Fibroblast of skin of abdomen (primary cell): ENCODE measurements at places on chromosomes 2 and 18.
A peak's percentile ranks its signal among the peaks of the same experiment; 100 is the strongest.

DNA sequence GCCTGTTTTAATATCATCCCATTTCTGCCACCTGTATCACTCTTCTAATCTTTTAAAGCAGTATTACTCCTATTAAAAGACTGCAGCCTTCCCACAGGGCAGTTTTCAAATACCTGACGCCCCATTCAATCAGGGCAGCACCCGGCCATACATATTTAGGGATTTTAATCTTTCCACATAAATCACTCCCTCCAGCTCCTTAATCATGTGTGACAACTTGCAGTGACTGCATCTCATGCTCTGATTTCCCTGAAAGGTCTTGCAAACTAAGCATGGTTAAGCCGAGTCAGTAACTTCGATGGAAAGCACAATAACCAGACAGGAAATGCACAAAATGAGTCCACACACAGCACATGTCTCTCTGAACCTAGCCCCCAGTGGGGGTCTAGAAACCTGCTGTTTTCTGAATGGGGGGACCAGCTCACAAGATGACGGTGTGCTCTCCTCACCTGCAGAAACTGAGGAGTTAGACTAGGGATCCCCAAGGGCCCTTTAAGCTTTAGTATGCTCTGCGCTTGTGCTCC lies 116.9 kb upstream of the CREB1 start:
- no peak for DNase-seq

GRCh38 chr2:173399229-173399628 lies 44.6 kb downstream of the CDCA7 start:
- no peak for DNase-seq

DNA sequence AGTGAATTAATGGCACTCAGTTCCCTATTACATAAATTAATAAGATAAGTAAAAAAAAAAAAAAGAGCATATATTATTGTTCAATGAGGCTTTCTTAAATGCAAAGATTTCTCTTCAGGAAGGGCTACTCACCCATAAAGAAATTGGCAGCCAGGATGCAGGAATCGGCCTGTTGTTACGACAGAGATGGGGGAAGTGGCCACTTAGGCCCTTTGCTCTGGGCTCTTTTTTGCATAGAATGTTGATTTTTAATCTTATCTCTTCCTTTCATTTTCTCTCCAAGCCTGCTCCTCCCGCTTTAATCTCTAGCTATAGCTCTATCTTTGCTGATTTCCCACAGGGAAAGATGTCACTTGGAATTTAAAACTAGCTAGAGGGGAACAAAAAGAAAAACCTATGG lies 391.8 kb upstream of the CRIM1 start:
- DNase-seq = no peak

DNA sequence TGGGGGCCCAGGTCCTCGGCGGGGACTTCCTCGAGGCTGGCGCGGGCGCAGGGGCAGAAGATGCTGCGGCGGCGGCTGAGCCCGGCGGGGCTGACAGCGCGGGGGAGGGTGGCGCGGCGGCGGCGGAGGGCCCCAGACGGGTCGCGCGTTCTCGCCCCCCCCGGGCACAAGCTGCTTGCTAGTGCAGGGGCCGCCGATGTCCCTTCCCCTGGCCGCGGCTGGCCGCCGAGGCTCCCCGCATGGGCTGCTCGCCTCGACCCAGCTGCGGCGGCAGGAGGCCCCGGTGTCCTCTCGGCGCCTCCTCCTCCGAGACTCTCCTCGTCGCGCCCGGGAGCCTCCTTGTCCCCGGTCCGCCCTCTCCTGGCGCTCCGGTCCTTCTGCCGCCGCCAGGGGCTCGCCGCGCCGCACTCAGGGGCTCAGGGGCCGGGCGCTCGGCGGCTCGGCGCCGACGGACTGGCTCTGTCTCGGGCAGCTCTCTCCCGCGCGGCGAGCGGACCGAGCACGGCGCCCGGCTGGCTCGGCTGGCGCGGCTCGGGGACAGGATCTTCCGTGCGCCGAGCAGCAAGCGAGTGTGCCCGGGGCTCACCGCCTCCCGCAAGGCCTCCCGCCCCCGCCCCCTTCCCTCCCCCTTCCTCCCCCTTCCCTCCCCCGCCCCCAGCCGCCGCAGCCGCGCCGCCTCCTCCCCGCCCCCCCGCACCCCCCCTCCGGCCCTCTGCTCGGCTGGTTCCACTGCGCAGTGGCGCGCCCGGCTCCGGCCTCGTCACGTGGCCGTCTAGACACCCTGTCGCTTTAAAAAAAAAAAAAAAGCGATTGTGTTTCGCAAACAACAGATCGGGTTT lies 902 bp upstream of the SMAD7 start:
- DNase-seq = peak; percentile 96

DNA sequence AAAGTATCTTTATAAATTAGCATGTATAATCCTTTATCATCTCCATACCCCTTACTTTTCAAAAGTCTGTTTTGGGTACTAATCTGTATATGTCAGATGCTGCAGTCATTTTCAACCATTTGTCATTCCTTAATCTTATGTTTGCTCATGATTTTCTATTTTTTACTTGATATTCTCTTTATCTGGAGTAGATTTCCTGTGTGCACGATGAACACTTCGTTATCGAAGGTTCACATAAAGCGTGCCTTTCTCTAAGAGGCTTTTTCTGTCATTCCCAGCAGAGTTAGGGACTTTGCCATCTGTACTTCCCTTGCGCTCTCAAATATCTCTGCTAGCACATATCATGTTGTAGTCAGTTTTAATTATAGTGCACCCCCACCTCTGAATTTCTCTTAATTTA lies 123.2 kb downstream of the BIRC6 start:
- no peak for DNase-seq

- DNase-seq = no peak
These were observed 4.5 kb upstream of the BCL2L11 start for GRCh38 chr2:111116011-111116746.

DNA sequence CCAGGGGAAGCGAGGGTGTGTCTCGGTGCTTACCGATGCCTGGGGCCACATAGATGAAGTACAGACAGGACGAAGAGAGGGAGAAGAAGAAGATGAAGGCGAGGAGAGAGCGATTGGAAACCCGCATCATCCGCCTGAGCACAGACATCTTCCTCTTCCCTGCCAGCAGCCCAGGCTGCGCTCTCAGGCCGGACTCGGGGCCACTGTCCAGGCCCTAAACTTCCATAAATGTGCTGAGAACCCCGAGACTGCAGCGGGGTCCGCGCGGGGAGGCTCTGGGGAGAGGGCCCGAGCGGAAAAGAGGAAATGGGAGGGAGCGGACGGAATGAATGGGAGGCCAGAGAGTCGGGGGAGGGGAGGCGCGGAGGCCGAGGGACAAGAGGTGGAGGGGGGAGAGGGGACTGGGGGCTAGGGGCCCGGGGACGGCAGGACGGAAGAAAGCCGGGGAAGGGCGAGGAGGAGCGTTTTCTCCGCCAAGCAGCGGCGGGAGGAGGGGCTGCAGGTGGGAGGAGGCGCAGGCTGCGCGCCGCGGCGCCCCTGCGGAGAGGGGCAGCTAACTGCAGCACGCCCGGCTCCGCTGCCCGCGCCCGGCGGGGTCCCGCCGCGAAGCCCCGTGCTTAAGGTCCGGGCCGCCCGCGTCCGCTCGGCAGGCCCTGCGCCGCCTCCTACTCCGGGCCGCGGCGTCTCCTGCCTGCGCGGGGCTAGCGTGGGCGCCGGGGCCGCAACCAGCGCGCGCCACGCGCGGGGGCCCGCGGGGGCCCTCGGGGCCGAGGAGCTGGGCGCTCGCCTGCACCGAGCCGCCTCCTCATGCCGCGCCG lies at the start of gene B4GALT6:
Gene B4GALT6 (minus strand): TSS at position 303 of the 818 bp plus-strand sequence. CDS start 155 bp downstream, at position 148.
- DNase-seq = peak; percentile 23

DNA sequence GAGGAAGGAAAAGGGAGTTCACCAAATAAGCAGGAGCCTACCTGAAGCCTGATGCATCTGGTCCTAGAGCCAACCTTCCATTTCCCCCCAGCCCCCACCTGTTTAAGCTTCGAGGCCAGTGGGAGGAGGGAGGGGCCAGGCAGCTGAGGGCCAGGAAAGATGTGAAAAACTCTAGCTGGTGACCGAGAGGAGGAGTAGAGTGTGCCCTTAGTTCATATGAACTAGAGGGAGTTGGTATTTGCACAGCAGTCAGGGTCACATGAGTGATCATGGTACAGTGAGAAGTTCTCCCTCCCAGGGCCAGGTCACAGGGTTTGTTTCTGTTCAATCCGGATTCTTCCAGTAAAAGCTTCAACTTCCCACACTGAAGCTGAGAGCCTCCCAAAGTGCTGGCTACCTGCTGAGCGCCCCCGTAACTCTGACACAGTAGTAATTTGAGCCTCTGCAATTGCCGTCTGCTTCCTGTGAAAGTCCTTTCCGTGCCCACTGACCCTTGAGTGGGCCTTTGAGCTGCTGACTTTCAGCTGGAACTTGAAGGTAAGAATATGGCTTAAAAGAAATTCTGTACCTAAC lies at the start of gene SULT1C2:
Gene SULT1C2 (plus strand): TSS at position 362 of the 573 bp plus-strand sequence. CDS start 4,773 bp downstream, outside the sequence.
- DNase-seq = no peak

DNA sequence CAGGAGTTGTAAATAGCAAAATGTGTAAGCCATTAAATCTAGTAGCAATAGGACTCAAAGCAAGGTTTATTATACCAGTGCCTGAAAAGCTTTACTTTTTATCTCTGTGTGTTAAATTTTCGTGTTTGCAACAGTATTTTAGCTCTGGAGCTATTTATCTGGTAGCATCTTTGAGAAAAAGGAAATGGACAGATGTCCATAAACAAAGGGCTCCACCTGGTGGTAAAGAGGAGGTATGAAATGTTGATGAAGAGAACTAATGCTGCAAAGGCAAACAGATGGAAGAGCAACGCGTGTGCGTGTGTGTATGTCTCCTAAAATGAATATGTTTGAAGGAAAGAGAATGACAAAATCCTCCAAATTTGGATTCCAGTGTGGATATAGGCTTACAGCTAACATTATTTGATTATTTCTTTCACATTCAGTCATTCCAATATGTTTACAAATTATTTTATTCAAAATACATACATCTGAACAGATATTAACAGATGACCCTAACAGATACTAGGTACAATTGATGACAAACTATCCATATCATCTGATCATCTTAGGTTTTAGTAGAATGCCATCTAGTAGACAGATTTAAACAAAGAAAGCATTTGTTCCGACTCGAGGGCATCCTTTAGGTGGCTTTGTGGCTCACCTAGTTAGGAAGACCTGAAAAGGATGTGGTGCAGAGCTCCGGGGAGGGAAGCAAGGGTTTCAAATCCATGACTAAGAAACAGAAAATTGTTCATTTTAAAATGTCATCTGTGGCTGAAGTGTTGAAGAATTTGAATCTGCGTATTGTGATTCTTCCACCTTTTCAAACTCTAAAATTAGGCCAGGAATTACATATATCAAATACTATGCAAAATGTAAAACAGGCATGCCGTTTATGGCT lies 383.3 kb downstream of the MTX2 start:
- peak; percentile 76 for DNase-seq

DNA sequence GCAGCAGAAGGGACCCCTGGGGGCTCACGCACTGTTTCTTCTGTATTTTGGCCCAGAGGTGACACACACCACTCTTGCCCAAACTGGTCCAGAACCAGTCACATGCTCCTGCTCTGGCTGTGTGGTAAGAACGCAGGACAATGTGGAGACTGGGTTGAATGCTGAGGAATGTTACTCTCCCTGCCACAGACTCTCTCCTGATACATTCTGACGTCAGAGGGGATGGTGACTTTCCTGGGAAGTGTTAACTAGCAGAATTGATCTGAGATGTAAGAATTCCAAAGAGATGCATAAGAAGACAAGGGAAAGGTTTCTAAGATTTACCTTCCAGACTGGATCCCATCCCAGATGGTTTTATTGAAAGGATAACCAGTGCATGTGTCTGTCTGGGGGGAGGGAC lies 100.8 kb downstream of the ASB1 start:
- DNase-seq = peak; percentile 92

DNA sequence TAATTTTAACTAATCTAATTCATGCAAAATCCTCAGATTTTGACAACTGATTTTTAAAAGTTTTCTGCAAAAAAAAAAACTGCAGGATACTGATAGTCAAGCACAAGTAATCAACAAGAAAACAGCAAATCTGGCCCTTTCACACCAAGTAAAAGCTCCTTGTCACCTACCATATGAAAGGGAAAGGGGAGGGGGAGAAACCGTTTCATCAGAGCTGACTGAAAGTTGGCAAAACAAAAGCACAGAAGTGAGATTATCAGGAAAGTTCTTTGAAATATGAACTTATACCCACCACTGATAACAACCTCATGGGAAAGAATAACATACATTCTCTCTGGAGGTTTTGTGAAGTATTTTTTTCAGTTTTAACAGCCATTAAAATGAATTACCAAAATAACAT lies 38.7 kb downstream of the ZNF521 start:
- DNase-seq = no peak

DNA sequence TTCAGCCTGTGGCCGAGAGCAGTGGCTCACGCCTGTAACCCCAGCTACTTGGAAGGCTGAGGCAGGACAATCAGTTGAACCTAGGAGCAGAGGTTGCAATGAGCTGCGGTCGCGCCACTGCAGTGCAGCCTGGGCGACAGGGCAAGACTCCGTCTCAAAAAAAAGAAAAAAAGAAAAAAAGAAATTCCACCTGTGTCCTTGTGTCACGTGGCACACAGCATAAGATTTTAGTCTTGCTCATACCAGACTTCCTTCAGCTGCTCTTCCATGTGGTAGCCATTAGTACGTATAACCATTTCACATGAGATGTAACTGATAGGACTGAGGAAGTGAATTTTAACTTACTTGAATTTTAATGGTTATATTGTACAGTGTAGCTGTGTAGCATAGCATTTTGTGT lies 4.0 kb downstream of the NOP58 start:
- peak; percentile 43 for DNase-seq
